Ascending aorta (tissue), 2 donors: ENCODE measurements at places on chromosomes 13 and 19. TPM values are rescaled to one million over a fixed set of nuclear protein-coding genes. Genes with fewer than 3 reads are reported as not detected.

Gene PGLYRP1
- total RNA-seq = not detected

Gene TEX26
- total RNA-seq = not detected

Gene PABPC3
- not detected for total RNA-seq

Gene GJA3
- not detected for total RNA-seq

Gene NCAN
- not detected for total RNA-seq

Gene ABHD13
- total RNA-seq = 4.5 TPM

Gene ANKRD24
- total RNA-seq = not detected

Gene ZNF154
- 0.11 TPM for total RNA-seq

Gene TDRD12
- 0.11 TPM for total RNA-seq

Gene KLK4
- not detected for total RNA-seq

Gene ZNF471
- 4.8 TPM for total RNA-seq

Gene B3GNT8
- total RNA-seq = 3.7 TPM

Gene ZNF541
- total RNA-seq = not detected

Gene PALM3
- 1.7 TPM for total RNA-seq

Gene IZUMO4
- not detected for total RNA-seq

Gene YJU2
- total RNA-seq = 64.6 TPM

Gene CGB8
- not detected for total RNA-seq

Gene DENND1C
- 24.4 TPM for total RNA-seq

Gene P2RY11
- total RNA-seq = 10.5 TPM

Gene AZU1
- total RNA-seq = not detected

Gene FCHO1
- total RNA-seq = not detected

Gene FLT1
- total RNA-seq = 46.0 TPM
